NCI-H2171 (cell line): ENCODE measurements at places on chromosomes 5 and 9.

- no peak for DNase-seq
Measured at GRCh38 chr5:131252824-131253171, 11.1 kb upstream of the CDC42SE2 start.

- no peak for DNase-seq
Measured at GRCh38 chr5:154540600-154540999, 62.6 kb upstream of the HAND1 start.

DNA sequence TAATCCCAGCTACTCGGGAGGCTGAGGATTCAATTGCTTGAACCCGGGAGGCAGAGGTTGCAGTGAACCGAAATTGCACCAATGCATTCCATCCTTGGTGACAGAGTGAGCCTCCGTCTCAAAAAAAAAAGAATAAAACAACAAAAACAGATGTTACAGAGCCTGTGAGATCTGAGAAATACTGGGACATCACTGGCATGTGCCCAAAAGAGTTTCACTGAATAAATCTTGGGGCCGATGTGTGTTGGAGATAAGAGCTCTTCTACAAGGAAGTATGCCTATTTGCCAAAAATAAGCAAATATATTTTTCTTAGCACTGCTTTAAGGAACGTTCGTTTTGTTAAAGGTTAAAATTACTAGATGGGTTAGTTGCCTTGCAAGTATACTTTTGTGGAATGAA lies 55.1 kb downstream of the KIAA1958 start:
- peak; percentile 17 for DNase-seq

DNA sequence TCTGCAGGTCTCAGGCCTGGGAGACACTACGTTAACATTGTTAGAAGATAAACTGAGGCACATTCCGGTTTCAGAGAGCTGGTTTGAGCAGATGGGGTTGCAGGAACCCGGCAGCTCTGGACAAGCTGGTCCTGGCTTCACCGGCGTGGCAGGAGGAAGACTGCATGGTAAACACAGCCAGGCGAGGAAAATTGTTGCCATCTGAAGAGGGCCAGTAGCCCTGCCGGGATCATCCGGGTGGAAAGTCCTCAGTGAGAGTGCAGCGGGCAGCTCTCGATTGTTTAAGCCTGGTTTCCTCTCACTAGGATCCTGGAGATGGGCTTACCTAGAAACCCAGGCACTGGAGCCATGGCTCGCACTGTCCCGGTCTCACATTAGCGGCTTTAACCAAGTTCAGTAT lies 226.9 kb downstream of the IRX2 start:
- DNase-seq, result no peak

GRCh38 chr5:81631124-81631523 lies 119.8 kb downstream of the SSBP2 start:
- no peak for DNase-seq
